ENCODE measurements at places on chromosomes 2 and 18.

- no peak for DNase-seq
Observed at GRCh38 chr2:181485638-181485946, 28.4 kb downstream of the ITGA4 start.

DNA sequence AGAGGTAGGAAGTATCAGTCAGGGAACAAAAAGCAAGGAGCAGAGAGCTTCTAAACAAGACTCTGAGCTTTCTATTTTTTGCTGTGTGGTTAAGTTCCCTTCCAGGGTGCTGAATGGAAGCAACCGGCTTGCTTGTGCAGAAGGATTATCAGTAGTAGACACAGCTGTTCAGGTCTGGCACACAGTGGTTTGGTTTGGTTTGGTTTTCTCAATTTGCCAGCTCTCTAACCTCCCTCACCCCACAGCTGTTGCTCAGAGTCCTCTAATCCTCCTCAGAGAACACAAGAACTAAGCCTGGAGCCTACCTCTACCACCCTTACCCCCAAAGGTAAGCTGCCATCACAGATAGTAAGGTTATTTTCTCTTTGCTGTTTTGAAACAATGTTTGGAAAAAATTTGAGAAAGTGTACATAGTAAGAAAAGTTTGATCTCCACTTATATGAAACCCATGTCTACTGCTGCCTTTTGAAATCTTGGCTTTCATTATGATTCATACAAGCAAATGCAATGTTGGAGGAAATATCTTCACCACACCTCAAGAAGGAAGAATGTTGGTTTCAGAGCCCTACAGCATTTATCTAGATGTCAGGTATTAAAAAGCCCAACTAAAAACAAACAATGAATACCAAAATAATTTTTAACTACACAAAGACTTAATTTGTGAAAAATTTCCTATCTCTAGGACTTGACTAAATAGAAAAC is 255.3 kb downstream of the NR4A2 start:
- no peak for DNase-seq

DNA sequence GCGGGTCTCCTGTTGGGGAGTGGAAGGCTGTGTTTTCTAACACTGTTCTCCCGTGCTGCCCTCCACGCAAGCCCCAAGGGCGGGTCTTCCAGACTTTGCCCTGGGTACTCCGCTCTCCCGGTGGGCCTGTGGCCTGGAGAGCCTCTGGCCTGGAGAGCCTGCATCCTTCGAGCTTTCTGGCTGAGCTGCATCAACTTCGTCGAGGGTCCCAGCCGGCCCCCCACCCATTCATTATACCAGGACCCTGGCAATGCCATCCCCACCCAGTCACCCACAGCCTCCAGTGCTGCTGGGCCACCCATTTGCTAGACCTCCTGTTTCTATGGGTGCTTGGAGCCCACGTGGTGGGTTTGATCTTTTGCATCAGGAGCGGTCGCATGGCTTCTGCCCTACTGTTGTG is 102.2 kb downstream of the PTGR3 start:
- no peak for DNase-seq

- DNase-seq: no peak
Observed at GRCh38 chr2:241946306-241947003, 76.9 kb downstream of the RTP5 start.

- no peak for DNase-seq
Observed at GRCh38 chr18:71011389-71011788, 722.5 kb downstream of the SOCS6 start.

DNA sequence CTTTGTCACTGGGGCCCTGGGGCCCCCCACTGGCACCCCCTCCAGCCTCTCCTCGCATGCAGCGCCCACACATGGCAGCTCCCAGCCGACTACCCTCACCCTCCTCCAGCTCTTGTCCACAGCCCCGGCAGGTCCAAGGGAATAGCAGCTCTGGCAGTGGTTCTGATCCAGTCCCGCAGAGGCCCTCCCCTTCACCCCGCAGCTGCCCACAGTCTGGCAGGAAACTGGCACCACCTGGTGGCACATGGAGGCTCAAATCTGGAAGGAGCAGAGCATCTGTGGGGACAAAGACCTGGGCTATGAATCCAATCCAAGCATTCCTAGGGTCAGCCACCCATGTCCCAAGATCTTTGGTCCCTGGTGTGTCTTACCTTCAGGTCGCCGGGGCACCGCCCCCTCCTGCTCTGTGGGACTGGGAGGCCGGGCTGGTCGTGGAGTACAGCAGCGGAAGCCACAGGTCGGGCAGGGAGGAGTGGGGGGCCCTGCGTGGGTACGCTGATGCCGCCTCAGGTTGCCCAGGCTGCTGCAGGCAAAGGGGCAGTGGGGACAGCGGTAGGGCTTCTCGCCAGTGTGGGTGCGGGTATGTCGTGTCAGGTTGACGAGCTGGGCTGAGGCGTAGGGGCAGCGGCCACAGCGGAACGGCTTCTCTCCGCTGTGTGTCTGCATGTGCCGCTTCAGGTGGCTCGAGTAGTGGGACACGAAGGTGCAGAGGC is 2.3 kb downstream of the ZNF513 start:
- peak; percentile 56 for DNase-seq

DNA sequence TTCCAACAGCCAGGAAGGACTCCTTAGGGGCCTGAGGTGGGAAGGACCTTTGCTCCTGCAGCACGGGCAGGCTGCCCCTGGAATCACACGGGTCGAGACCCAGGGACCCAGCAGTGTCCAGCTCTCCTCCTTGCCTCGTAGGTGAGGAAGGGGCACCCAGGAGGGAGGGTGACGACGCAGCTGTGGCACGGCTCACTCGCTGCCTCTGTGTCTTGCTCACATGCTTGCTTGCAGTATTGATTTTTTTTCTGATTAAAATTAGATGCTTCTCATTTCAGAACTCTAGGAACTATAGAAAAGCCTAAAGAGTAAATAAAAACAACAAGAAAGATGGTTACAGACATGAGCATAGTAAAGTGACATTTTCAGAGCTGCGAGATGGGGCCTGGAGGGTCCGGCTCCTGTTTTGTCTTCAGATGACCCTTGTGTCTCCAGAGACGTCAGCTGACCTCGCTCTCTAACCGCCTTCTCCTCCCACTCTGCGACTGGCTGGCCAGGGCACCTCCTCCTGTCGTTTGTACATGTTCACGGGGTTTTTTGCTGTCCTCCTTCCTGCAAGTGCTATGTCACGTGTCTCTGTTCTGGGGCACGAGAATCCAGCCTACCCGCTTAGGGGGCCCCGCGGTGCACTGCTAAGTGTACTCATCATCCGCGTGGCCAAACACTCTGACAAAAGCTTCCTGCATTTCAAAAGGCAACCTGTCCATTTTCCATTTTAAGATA is 65.7 kb upstream of the ZNF236 start:
- no peak for DNase-seq

GRCh38 chr2:134727385-134727784 is 8.6 kb upstream of the TMEM163 start:
- no peak for DNase-seq

DNA sequence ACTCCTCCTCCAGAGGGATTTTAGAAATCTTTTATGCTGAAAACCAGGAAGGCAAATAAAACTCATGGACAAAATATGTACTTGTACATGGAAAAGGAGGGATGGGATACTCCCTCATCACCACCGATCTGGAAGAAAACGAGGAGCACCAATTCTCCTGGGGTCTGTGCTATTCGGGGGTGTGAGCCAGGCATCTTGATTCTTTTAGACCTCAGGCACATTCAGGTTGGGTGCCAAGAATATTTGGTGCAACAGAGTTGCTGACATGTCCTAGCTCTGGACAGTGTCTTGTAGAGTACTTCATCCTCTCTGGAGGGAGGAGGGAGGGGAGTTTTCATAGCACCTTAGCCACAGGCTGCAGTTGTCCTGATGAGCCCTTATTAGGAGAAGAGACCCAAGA is 163.0 kb downstream of the PRKCE start:
- no peak for DNase-seq

DNA sequence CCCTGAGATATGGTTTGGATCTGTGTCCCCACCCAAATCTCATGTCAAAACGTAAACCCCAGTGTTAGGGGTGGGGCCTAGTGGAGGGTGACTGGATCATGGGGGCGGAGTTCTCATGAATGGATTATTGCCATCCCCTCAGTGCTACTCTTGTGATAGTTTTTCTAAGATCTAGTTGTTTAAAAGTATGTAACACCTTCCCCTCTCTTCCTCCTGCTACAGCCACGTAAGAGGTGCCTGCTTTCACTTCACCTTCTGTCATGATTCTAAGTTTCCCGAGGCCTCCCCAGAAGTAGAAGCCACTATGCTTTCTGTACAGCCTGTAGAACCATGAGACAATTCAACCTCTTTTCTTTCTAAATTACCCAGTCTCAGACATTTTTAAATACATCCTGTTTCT is 16.9 kb downstream of the PUM2 start:
- DNase-seq: no peak

DNA sequence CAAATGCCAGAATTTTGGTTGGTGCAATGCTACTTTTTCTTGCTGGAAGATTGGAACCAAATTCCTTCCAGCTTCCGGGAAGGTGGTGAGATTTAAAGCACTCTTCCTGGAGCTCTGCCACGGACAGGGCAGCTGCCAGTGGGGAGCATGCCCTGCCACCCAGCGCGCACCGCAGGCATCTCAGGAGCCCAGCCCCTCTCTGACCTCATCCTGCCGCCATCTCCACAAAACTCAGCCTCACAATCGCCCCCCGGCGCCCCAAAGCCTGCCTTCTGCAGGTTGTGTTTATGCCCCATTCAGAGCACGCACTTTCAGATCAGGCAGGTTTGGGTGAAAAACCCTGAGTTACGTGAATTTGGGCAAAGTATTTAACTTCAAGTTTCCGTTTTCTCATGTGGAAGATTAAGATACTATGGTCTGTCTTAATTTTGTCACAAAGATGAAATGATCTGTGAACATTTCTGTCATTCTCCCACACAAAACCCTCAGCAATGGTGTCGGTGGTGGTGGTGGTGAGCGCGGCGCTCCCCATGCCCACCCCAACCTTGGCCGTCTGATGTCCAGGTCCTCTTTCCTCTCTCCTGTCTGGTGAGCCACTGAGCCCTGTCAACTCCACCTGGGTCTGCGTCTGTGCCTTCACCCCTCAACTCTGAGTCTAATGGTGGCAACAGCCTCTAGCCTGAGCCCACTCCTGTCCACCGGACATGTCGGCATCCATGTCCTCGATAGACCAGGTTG is 282.8 kb upstream of the SALL3 start:
- DNase-seq: no peak

GRCh38 chr2:240632306-240632721 is 7.0 kb downstream of the GPR35 start:
- DNase-seq: no peak

GRCh38 chr2:129437725-129438124 is 541.7 kb upstream of the RAB6C start:
- no peak for DNase-seq

DNA sequence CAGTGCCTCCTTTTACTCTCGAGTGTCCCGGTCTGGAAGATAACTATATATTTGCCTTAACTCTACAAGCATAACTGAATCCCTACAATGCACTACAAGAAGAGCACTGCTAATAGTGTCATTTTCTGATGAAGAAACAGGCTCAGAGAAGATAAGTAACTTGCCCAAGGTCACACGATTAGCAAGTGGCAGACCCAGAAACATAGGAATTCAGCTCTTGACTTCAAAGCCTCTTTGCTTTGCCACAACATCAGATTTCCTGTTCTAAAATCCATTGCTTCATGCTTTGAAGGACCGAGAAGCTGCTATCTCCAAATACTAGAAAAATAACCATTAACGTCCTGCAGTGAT is 65.6 kb downstream of the HS1BP3 start:
- DNase-seq: no peak

DNA sequence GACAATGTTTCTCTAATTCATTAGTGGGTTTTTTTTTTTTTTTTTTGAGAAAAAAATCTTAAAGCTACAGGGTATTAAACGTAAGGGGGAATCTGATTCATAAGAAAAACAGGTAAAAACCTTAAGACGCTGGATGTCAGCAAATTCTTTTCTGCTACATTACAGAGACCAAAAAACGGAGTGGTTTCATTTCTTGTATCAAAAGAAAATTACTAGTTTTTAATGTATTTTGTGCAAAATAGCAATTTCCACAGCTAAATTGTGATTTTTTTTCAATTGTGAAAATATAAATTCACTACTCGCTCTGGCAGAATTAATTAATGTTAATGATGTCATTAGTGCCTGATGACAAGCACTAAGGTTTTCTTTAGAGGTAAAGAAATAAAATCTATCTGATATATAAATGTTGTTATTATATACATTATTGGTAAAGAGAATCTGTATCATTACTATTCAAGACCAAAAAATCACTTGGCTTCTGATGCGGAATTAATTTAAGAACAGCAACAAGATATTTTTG is 9.9 kb downstream of the OTX1 start:
- DNase-seq: no peak

DNA sequence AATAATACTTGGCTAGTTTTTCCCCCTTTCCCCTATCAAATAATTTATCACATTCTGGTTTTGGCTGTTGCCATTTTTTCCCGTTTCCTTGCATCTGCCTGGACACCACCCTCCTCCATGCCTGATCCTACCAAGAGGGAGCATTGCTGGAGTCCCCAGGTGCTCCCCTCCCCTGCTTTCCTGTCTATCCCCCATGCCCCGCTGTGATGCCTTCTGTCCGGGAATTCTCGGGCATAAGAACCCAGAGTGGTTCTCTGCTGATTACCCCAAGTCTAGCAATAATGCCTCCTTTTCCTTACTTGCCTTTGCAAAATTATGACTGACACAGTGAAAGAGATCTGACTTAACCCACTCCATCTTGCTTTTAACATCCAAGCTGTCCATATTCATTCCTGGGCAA is 248.0 kb upstream of the PXDN start:
- no peak for DNase-seq

DNA sequence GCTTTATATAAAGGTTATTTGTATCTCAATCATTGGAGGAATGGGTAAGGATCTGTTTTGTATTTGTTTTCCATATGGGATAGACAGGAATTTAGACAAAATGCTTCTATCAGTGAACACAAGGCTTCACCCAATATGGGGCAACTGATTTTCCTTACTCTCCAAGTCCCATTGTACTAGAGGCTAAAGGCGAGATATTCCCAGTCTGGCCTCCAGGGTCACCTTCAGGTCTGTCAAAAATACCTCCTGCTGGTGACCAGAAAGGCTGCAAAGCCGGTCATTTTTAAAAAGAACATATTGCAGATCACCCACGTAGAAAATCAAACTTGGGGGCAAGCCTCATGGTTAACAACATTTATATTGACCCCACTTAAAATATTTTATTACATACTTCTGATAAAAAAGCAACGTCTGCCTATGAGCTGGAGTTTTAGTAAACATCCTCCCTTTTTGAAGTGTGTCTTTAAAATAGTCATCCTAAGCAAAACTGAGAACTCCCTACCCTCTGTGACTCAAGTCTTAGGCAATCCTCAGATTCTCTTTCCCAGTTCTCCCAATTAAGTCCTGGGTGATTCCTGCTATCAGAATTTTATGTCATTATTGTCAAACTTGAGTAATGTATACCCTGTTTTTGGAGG is 276.6 kb downstream of the MREG start:
- peak; percentile 33 for DNase-seq

DNA sequence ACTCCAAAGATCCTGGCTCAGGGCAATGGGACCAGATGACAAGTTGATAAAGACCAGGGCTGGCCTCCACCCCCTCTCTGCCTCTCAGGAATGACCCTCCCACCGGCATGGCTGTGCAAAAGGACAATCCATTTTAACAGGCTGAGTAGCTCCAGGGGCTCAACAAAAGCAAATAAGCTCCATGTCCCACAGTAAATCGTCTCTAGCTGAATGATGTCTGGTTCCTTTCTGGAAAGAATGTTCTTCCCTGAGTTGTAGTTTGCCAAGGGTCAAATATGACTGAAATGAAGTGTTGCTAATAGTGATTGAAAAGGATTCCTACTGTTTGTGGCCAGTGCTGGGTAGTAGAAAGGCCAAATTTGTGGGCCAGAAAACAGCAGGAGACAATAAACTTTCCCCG is 434.4 kb upstream of the ETAA1 start:
- DNase-seq: no peak

- DNase-seq: no peak
Observed at GRCh38 chr2:20494241-20494640, 47.4 kb downstream of the RHOB start.

Measured in hematopoietic multipotent progenitor cell treated with erythropoietin and hydrocortisone succinate and interleukin-3 and kit ligand, for 4 days (in vitro differentiated cells).